Mesenchymal stem cell (in vitro differentiated cells and primary cell): ENCODE measurements at places on chromosomes 5 and 9.
A peak's percentile ranks its signal among the peaks of the same experiment; 100 is the strongest.

DNA sequence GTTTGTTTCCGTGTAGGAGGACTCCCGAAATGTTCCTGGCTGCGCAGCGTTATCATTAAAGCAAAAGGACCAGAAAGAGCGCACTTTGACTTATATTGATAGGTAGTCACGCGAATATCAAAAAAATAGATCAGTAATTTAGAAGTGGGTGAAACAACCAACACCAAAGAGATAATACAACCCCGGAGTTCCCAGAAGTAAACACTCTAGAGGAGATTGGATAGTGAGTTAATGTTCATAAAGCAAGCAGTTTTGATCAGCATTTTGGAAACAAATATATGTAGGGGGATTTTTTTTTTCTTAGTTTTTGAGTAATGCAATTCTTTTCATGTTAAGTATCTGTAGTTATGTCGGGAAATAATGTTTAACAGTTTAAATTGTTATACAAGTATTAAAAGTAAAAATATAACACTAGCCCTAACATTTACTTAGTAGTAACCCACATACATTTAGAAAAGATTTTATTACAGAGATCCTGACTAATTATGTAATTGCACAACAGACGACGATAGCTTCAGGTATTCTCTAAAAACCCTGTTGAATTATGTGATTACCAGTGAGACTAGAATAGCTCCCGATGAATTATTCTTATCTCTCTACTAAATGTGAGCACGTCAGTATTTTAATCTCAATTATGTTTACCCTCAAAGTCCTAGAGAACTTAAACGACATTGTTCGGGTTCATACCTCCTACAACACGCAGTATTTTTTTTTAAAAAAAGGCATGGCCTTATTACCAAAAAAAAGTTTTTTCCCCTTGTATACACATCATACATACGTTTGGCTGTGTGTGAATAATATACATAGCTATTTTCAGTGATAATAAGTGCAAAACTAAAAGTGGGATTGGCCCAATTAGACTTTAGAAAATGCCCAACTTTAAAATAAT lies 9.4 kb upstream of the NFIB start:
- H3K4me3 ChIP-seq: peak overlapping the region; percentile 83
- peaks cover 3% of the 10 kb centered on the region for H3K4me1 ChIP-seq
- DNase-seq: peak; percentile 41
- H3K27ac ChIP-seq: peak overlapping the region; percentile 20
- H3K36me3 ChIP-seq: no peaks in the 10 kb centered on the region

DNA sequence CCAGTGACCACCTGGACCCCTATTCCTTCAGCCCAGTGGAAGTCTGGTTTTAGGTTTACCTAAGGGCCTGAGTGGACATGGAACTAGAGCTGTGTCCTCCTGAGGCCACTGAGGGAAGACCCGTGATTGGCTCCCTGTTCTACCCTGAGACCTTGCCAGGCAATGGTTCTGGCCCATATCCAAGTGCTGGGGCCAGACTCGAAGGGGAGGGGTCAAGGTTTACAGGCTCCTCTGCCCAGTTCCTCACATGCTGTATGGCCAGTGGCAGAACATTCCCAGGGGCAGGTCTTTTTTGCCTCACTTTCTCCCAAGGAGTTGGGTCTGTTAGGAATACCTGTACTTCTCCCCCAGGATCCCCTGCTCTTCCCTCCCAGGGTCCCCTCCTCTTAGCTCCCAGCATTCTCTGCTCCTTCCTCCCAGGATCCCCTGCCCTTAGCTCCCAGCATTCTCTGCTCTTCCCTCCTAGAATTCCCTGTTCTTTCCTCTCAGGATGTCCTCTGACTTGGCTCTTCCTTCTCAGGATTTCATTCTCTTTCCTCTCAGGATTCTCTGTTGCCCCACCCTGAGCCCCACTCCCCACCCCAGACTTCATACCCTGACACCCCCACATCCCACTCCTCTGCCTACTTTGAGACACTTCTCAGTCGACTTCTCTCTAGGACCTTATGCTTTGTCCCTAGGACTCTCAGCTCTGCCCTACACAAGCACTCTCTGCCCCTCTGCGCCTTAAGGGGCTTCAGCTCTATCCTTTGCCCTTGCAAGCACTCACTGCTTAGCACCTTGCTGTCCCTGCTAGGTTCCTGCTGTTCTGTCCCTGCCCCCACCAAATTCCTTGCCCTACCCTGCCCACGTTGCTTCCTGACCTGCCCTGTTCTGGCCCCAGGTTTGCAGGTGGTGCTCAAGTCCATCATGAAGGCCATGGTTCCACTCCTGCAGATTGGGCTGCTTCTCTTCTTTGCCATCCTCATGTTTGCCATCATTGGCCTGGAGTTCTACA lies 36.5 kb downstream of the CACNA1B start:
- no peaks in the 10 kb centered on the region for H3K4me1 ChIP-seq
- no peaks in the 10 kb centered on the region for H3K27me3 ChIP-seq
- H3K36me3 ChIP-seq: no peaks in the 10 kb centered on the region

DNA sequence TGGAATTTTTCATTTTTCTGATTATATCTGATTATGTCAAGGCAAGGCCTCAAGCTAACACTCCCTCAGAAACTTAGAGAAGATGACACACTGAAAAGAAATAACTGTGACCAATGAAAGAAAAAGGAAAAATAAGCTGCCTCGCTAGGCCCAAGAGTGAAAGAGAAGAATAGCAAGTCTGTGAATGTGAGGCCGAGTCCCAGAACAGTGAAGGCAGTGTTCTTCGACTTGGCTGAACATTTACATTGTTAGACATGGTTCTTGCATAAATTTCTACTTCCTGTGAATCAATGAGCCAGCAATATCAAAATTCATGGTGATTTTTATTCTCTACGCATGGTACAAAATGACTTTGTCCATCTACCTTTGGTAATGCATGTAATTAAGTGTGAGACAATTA lies at the start of gene ATP10B:
ATP10B (minus strand) TSS at position 163 of the 400 bp plus-strand sequence. CDS start 164,137 bp downstream, outside the sequence.
- H3K4me1 ChIP-seq: no peaks in the 10 kb centered on the region
- no peak for DNase-seq
- H3K27ac ChIP-seq: no peak within 1 kb of the TSS
- no peak within 1 kb of the TSS for H3K4me3 ChIP-seq
- H3K27me3 ChIP-seq: no peaks in the 10 kb centered on the region

- peaks cover 10% of the 10 kb centered on the region for H3K4me1 ChIP-seq
- H3K27me3 ChIP-seq: no peaks in the 10 kb centered on the region
- H3K27ac ChIP-seq: peak overlapping the region; percentile 48
- no peak for DNase-seq
These were observed 36.9 kb downstream of the ANKRD33B start for GRCh38 chr5:10600626-10601245.

GRCh38 chr5:167168971-167169370 lies 1122.5 kb upstream of the WWC1 start:
- no peaks in the 10 kb centered on the region for H3K4me1 ChIP-seq
- no peaks in the 10 kb centered on the region for H3K36me3 ChIP-seq
- H3K27ac ChIP-seq: no peak overlapping the region
- DNase-seq: no peak
- H3K27me3 ChIP-seq: no peaks in the 10 kb centered on the region

DNA sequence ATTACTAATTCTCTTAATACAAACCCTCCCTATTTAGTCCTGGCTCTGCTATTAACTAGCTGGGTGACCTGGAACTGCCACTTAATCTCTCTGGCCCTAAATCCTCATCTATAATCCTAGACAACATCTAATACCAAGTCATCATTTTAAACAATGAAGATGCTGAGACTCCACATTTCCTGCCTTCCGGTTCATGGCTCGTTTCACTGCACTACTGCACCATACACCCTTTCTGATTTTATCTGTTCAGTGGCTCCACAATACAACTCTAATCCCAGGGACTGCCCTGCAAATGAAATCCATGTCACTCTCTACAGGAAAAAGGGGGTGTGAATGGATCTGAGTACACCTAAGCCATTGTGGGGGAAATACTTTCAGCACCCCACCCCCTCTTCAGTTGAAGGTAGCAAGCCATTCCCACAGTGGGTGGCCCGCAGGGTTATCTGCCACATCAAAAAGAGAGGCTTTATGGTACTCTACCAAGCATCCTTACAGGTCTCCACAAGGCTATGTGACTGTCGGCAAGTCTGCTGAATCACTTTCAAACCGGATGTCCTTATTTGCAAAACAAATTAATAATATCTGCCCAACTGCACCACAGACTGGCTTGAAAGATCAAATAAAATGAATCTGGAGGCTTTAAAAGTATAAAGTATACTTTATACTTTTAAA lies 89.5 kb downstream of the EPB41L4A start:
- no peak overlapping the region for H3K4me3 ChIP-seq
- H3K36me3 ChIP-seq: no peaks in the 10 kb centered on the region
- no peaks in the 10 kb centered on the region for H3K27me3 ChIP-seq
- H3K27ac ChIP-seq: no peak overlapping the region

- H3K4me1 ChIP-seq: peaks cover 2% of the 10 kb centered on the region
- H3K36me3 ChIP-seq: no peaks in the 10 kb centered on the region
- no peaks in the 10 kb centered on the region for H3K27me3 ChIP-seq
These were observed 75.5 kb downstream of the SGCD start for GRCh38 chr5:156402387-156402921.

GRCh38 chr9:4740638-4741364 lies at the start of gene AK3:
AK3 (minus strand) TSS chr9:4741202; CDS start chr9:4741087, 115 bp downstream.
- H3K36me3 ChIP-seq: no peaks in the 10 kb centered on the region
- peaks cover 20% of the 10 kb centered on the region for H3K4me1 ChIP-seq
- DNase-seq: peak; percentile 85
- no peaks in the 10 kb centered on the region for H3K27me3 ChIP-seq
- H3K27ac ChIP-seq: peak within 1 kb of the TSS; percentile 58
- H3K4me3 ChIP-seq: peak within 1 kb of the TSS; percentile 90

GRCh38 chr9:81391457-81391825 lies 297.9 kb downstream of the TLE1 start:
- no peaks in the 10 kb centered on the region for H3K27me3 ChIP-seq
- H3K4me1 ChIP-seq: peaks cover 2% of the 10 kb centered on the region
- no peak overlapping the region for H3K27ac ChIP-seq
- no peak overlapping the region for H3K4me3 ChIP-seq
- DNase-seq: no peak

GRCh38 chr9:136220017-136220729 lies 15.2 kb upstream of the LHX3 start:
- H3K4me1 ChIP-seq: peaks cover 13% of the 10 kb centered on the region
- H3K36me3 ChIP-seq: peaks cover 61% of the 10 kb centered on the region
- DNase-seq: peak; percentile 68
